ENCODE measurements at places on chromosomes 6 and 20. TPM values are rescaled to one million over a fixed set of nuclear protein-coding genes. Genes with fewer than 3 reads are reported as not detected.

DYNLT2 gene
- total RNA-seq, result 1.3 TPM

GRCh38 chr6:76861403-76861802 is 601.9 kb downstream of the HTR1B start:
- DNase-seq, result no peak

DNA sequence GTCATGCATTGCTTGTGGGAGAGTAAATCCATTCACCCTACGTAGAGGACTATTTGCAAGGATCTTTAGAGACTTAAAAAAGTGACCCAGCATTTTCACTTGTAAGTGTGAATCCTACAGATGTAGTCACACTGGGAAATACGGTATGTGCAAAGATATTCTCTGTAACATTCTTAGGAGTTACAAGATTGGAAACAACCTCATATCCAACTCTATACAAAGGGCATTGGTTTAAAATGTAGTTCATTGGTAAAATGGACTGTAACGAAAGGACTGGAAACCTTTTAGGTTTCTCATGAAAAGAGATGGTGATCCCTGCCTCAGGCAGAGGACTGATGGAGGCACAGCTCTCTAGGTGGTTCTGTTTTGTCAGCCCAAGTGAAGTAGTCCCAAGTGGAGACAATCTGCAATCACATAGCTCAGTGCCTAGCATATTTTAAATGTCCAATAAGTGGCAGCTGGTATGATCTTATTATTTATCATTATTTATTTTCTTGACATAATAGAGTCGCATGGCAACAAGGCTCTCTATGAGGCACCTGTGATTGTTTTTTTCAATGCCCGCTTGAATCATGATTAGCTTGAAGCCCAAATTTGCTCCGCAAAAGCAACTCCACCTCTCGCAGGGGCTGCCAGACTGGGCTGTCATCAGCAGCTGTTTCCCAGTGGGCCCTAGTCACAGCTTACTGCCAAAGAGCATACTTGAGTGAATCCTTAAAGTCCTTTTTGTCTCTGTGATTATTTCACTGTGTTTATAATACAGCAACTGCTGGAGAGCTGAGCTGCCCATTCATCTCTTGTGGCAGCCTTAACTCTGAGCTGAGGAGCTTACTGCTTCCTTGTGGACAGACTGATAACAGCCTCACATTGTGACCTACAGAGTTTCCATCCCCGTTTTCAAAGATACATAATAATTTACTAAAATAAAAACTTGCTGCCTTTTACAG is 19.8 kb upstream of the ENPP1 start:
- DNase-seq, result no peak

DNA sequence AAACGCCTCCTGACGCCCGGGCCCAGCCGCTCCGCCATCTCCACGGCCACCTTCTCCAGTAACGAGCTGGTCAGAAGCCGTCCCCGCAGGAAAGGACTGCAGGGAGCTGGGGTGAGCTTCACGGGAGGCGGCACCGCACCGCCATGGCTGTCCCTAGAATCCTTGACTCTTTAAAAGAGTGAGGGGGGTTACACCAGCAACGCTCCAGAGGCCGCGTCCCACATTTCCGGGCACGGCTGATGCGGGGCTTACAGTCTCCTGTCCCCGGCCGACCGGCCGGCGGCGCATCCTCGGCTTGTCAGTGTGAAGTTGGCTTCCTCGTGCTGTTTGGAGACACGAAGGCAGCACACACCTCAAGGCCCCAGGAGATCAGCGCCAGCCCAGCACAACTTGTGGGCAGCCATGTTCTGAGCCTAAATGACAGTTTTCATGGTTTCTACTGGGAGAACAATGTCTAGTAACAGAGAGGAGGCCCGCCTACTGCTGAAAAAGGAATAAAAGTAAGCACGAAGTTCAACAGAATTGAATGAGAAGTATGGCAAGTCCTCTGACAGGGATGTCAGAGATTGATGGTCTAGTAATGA is 30.4 kb downstream of the SLC2A4RG start:
- no peak for DNase-seq

TOMM34 gene
- total RNA-seq, result 52.9 TPM

DNA sequence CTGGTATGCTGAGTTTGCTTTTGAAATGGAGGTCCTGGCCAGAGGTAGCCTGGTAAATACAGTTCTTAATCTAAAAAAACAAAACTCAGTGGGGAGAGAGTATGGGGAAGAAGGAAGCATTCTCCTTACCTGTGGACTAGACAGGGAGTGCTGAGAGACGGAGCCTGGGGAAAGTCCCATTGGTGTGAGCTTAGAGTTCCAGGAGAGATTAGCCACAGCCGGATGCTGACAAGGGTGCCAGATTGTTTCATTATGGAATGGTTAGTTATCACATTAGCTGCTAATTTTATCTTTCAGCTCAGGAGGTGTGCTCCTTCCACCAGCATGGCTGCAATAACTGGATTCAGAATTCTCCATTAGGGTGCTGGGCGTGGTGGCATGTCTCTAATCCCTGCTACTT is 75.9 kb downstream of the RREB1 start:
- no peak for DNase-seq
